Heart left ventricle (tissue), 16 donors: ENCODE measurements at places on chromosomes 3 and 15. TPM values are rescaled to one million over a fixed set of nuclear protein-coding genes. Genes with fewer than 3 reads are reported as not detected.

SLC22A14 gene
- not detected for total RNA-seq

DNA sequence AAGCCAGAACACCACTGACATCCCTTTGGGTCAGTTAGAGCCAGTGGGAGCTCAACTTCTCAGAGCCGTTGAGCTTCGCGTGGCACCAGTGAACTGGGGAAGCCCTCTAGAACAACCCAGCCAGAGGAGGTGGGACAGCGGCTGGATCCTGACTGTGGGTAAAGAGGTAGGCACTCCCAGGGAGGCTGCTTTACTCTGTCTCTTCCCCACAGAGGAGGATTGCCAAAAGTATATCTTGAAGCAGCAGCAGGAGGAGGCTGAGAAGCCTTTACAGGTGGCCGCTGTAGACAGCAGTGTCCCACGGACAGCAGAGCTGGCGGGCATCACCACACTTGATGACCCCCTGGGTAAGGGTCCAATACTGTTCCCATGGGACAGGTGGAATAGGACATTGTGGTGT, 1.2 kb downstream of the MYD88 start:
- H3K4me3 ChIP-seq: peak overlapping the region; percentile 70
- no peak for DNase-seq
- H3K27ac ChIP-seq: no peak overlapping the region
- no peaks in the 10 kb centered on the region for H3K27me3 ChIP-seq
- peaks cover 44% of the 10 kb centered on the region for H3K4me1 ChIP-seq
- no peaks in the 10 kb centered on the region for H3K36me3 ChIP-seq

DNA sequence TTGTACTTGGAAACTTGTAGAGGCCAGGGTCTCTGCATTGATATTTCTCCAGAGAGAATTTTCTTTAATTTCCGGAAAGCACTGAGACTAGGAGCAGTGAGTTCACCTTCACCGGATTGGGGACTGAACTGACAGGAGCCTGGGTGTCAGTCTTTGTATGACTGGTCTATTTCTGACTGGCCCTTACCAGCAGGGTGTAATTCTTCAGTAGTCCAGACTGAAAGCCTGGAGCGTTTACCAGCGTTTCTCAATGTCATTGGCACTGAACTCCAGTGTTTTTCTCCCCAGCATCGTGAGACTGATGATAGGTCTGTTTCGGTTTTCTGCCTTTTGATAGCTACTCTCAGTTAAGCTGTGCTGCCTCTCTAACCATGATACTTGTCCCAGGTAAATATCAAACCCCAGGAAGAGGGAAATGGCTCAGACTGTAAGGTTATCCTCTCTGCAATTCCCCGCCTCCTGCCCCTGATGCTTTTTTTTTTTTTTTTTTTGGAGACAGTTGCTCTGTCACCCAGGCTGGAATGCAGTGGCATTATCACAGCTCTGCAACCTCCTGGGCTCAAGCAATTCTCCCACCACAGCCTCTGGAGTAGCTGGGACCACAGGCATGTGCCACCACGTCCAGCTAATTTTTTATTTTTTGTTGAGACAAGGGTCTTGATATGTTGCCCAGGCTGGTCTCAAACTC, 103.6 kb downstream of the CACNA2D3 start:
- H3K4me1 ChIP-seq: no peaks in the 10 kb centered on the region
- no peaks in the 10 kb centered on the region for H3K36me3 ChIP-seq
- DNase-seq: no peak
- H3K4me3 ChIP-seq: no peak overlapping the region

GRCh38 chr15:88612186-88612796, 8.8 kb upstream of the AEN start:
- no peaks in the 10 kb centered on the region for H3K36me3 ChIP-seq
- no peak overlapping the region for H3K27ac ChIP-seq
- no peaks in the 10 kb centered on the region for H3K4me1 ChIP-seq
- no peak overlapping the region for H3K4me3 ChIP-seq
- no peaks in the 10 kb centered on the region for H3K27me3 ChIP-seq

DNA sequence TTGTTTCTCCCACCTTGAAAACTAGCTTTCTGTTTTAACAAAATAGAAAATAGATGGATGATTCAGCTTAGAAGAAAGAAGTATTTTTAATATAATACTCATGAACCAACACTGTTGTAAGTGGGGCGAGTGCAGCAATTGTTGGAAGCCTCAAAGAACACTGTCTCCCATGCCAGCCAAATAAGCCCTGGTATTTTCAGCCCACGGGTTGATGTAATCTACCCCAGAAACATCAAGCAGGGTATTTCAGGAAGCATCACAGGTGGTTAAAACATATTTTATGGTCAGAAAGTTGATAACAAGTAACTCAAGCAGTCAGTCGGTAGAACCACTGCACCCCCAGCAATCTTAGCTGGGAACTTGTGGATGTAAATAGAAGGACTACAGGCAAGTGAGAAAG, 115.9 kb downstream of the SV2B start:
- H3K4me1 ChIP-seq: no peaks in the 10 kb centered on the region
- no peaks in the 10 kb centered on the region for H3K36me3 ChIP-seq
- H3K4me3 ChIP-seq: no peak overlapping the region
- no peak for DNase-seq
